CD4-positive, alpha-beta T cell treated with Interleukin-15 for 1 hour (primary cell): ENCODE measurements at places on chromosomes 3 and 15.
A peak's percentile ranks its signal among the peaks of the same experiment; 100 is the strongest.

- DNase-seq = no peak
Observed at GRCh38 chr3:39415983-39416382, 9.5 kb downstream of the RPSA start.

DNA sequence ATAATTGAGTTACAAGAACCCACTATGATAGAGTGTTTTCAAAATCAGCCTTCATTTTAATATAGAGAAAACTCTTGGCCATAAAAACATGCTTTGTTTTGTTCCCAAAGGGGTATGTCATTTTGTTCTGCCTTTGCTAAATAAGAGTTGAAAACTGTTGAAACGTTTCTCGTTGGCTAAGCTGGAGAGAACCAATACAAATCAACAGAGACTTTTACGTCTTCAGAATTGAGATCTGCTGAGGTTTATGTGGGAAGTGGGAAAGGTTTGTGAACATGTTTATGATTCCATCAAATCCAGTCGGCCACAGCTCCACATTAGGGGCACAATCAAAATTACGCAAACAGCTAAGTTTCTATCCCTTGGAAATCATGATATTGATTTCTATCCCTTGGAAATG lies 102.0 kb downstream of the IGF2BP2 start:
- DNase-seq = no peak

DNA sequence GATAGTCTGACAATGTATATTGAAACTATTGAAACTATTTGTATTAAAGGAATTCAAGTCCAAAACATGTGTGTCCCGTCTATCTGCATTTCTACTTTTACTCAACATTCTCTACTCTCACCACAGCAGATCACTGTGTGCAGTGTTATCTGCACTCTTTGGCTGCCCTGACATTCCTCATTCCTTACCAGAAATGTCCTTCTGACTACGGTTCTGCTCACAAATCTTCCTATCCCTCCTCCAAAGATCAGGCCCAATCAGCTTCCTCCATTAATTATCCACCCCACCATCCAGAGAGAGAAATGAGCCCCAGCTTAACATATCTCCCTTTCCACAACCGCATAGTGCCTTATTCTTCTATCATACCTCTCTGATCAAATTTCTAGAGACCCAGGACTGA lies 94.7 kb downstream of the TBL1XR1 start:
- DNase-seq = no peak

GRCh38 chr3:43902415-43902814 lies 211.7 kb downstream of the ABHD5 start:
- no peak for DNase-seq

GRCh38 chr3:51441282-51442030 lies 50.4 kb downstream of the RBM15B start:
- DNase-seq = no peak

DNA sequence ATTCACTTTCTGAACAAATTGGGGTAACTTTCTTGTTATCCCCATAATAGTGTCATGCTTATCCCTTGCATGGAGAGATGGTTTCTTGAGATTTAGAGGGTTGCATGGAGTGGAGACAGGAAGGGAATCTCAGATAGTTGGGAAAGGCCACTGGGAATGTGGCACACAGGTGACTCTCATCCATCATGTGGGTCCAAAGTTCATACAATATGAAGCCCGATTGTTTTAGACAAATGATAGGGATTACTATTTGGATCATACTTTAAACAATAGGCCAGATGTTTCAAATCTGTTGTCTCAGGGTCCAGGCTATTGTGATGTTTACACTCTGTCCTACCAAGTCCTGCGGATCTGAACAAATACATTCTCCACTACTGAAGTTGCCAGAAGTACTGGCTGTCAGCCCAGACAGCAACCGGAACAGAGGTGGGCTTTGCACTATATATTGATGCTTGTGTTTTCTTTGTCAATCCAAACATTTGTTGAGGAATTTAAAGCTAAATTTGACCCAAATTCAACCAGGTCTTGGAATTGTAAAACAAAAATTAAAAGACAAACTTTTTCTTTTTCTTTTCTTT lies 39.2 kb upstream of the NMNAT3 start:
- no peak for DNase-seq

GRCh38 chr15:53710906-53711305 lies 48.6 kb downstream of the WDR72 start:
- no peak for DNase-seq

GRCh38 chr15:101497484-101498034 lies 8.1 kb upstream of the PCSK6 start:
- DNase-seq = no peak

GRCh38 chr3:71045212-71045916 lies 538.2 kb downstream of the FOXP1 start:
- DNase-seq = no peak

GRCh38 chr3:58585994-58586393 lies 8.8 kb upstream of the FAM107A start:
- no peak for DNase-seq

DNA sequence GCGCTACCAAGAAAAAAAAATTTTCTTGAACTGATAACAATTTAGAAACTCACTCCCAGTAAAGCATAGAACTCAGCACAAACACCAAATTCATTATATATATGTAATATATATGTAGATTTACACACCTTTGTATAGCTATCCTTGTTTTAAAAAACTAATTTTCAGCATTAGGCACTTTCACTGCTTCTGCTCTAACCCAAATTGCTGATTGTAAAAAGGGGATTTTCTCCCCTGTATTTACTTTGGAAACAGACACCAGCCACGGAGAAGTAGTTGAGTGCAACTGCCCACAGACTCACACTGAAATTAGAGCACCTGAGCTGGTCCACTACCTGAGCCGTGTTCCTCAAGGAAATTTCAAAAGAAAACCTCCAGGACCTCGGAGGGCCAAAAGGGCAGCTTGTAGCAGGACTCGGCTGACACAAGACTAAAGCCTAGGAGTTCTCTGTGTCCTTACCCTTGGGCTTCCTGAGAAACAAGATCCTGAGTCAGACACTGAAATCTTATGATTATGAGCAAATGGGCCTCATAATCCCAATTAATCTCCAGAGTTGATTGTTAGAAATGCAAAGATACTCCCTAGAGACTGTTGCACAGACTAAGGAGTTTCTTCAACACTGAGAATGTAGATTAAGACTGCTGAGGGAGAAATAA lies 106.0 kb downstream of the TNIK start:
- DNase-seq = no peak

- peak; percentile 48 for DNase-seq
Observed at GRCh38 chr3:38154033-38154494, 11.3 kb upstream of the OXSR1 start.

DNA sequence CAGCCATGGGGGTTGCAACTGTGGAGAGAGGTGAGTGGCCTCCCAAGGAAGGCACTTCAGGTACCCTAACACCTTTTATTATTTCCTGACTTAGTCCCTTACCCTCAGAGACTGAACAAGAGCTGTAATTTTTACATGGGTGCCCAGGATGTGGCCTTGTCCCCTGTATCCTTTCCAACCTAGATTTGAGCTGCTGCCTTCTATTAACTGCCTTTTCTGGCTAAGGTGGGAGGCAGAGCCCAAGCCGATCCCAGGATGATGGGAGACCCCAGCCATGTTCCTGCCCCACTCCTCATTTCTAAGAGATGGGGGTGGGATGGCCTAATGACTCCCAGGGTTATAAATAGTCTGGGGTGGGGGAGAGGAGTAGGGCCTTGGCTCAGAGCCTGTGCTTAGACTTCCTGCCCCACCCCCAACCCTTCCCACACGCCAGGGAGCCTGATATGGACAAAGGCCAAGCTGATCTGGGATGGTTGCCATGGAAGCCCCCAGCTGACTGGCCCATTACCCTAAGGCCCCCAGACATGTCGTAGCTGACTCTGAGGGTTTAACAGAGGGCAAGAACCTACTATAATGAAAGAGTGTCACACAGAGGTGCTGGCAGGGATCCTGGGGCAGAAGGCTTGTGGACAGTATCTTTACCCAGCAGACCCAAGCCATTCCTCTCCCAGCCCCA lies 1.9 kb downstream of the KLHDC8B start:
- no peak for DNase-seq

DNA sequence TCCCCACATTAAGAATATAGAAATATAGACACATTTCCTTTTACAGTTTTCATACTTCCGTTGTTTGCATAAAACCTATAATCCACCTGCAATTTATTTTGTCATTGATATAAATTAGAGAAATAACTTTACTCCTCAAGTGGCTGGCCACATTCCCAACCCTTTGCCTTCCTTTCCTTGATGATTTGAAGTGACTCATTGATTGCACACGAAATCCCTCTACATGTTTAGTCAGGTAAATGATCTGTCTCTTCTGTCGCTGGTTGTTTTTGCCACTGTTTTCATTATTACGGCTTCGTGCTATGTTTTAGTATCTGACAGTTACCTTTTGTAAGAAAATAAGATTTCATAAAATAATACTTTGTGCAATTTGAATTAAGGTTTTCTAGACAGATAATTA lies 272.2 kb upstream of the NR2E3 start:
- DNase-seq = no peak

DNA sequence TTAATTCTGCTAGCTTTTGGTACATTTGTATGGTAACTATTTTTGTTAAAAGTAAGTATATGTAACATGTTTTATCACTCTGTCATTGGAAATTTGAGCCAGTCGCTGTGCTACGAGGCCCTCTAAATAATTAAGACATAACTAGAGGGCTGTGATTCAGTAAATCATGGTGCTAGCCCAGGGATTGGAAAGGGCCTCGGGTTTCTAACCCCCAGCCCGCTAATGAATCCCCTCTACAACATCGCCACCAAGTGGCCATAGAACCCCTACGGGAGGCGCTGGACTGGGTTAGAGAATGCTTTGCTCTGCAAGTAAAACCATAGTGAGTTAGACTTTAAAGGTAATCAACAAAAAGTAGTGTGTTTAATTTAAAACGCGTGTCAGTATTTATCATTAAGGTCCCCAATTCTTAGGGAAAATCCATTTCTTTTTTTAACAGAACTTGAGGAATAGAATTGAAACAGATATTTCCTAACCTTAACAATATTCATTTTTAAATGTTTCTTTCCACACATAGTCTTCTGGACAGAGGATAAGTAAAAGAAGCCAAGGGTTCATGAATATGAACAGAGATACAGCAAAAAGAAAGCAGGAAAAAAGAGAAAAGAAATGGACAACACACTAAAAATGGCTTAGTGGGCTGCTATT lies 744.7 kb downstream of the EPHA3 start:
- no peak for DNase-seq
